ENCODE measurements at places on chromosomes 1 and 21.

DNA sequence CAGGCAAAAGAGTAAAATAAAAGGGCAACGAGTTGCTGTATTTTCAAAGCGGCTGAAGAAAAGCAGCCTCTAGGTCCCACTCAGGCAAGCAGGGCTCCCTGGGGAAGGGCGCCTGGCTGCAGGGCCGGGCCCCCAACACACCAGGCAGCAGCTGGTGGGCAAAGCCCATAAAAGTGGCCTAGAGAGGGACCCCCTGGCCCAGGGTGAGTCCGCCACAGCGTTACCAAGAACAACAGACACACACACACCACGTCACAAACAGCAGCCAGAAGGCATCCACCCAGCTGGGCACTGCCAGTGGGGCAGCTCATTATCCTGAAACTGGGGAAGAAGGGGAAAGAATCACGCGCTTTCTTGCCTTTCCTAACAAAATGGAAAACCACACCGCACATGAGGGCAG is 4.7 kb downstream of the SUMO3 start:
- no peak for DNase-seq

GRCh38 chr1:178487070-178487615 is 9.6 kb downstream of the CLEC20A start:
- no peak for DNase-seq

DNA sequence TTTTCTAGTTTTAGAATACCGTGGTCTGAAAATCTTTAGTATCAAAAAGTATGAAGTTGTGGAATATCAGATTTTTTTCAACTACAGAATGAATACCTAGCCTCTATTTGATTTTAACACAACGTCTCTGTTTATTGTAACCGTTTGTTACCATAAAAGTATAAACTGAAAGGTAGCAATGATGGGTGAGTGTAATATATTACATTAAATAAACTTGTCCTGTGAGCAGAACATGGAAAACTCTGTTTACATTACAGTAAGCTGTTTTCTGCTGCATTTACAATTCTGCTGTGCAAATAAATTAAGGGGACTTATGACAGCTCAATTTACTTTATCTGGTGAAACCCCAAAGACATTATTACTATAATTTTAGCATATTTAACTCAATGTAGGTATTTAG is 62.5 kb downstream of the CHRM3 start:
- DNase-seq: no peak

- DNase-seq: no peak
Measured at GRCh38 chr1:23614032-23614660, 54.8 kb upstream of the ID3 start.

GRCh38 chr1:156003923-156004188 is 16.9 kb downstream of the SSR2 start:
- no peak for DNase-seq

DNA sequence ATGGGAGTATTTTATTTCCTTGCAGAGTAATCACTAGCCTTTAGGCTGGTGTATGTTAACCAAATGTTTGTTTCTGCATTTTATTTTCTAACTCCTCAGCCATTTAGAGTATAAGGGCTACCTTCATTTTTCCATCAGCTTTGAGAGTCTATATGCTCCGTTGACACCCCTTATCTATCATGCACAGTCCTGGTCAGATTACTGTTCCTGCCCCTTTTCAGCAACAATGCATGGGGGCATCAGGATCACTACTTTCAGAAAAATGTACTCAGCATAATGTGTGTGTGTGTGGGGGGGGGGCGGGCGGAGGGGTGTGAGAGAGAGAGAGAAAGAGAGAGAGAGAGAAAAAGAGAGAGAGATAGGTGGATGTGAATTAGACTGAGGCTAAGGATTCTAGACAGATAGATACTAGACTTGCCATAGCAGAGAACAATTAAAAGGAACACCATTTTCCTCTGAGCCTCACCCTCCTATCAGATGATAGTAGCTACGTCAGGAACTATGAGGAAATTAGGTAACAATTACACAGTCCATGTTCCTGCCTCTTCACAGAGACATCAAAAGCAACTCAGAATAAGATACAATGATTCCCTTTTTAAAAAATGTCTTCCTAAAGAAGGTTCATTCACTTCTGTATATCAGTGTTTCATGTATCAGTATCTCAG is 40.8 kb downstream of the FCER1A start:
- no peak for DNase-seq

GRCh38 chr1:101086783-101087182 is 61.2 kb upstream of the DPH5 start:
- DNase-seq: no peak

DNA sequence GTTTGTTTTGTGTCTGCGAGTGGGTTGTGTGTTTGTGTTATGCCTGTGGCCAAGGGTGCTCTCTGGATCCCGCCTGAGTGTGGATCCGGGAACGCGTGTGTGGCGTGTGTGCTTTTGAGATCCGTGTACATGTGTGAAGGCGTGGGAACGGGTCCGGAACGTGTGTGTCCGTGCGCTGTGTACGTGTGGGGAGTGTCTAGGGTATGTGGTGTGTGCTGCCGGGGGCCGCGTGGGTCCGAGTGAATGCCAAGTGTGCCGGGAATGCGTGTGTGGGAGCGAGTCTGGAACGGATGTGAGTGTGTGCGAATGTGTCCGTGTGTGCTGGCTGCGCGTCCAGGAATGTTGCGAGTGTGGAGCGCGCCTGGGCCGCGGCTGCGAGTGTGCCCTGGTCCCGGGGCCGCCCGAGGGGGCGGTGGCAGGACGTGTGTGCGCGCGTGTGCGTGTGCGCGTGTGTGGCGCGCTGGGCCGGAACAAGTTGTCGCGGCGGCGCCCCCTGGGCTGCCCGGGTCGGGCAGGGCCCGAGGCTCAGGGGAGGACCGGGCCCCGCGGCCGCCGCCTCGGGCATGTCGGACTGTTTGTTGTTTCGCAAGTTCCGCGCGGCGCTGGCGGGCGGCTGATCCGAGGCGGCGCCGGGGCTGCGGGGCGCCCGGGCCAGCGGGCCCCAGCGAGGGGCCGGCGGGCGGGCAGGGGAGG is 953 bp downstream of the PTPRU start:
- DNase-seq: no peak

- DNase-seq: peak; percentile 48
Measured at GRCh38 chr1:192477630-192478029, 97.9 kb upstream of the RGS1 start.

DNA sequence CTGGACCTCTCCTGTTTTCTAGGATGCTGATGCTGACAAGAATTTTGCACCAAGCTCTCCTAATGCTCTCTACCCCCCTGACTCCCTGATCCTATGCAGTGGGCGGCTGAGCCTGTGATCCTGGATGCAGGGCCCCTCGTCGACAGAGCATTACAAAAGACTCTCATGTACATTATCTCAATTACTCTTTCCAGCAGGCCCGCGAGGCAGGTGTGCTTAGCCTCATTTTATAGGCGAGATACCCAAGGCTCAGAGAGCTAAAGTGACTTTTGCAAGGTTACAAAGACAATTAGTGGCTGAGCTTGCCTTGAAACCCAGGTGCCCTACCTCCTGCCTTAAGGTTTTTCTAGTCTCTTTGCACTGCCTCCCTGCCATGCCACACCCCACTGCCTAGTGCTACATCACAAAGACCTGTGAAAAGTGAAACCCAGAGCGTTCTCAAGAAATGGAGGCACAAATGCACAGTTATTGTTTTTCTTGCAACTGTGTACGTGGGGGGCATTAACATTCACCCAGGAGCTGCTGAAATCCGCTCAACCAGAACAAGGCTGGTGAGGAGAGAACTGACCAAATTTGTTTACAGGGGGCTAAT is 10.0 kb upstream of the C8A start:
- DNase-seq: no peak

DNA sequence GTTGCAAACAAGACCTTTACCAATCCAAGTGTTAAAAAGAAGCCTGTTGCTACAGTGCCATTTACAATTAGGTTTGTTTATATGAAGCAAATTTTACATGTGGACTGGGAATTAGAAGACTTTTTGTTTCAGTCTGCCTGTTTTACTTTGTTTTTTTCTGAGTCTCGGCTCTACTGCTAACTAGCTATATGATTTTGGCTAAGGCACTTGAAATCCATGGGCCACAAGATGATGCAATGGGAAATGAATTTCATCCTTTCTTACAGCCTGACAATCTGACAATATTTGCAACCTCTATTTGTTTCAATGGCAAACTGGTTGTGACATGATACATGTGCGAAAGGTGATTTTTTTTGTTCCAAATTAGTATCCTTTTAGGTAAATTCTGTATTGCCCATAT is 3.7 kb upstream of the PEX11B start:
- DNase-seq: no peak

DNA sequence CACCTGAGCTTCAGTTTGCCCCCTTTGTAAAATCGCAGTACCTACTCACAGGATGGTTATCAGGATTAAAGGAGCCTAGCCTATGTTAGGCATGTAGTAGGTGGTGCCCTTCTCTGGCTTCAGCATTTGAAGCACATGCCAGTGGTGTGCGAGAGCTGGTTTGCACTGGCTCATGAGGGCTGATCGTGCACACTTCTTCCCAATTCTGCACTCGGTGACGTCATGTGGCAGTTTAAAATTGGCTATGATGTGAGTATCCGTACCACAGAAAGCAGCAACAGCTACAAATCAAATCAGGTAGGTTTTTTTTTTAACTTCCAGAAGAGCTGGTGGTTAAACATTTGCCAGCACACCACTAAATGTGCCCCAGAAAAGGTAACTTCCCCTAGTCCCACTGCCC is 13.5 kb downstream of the FOXO6 start:
- DNase-seq: no peak

DNA sequence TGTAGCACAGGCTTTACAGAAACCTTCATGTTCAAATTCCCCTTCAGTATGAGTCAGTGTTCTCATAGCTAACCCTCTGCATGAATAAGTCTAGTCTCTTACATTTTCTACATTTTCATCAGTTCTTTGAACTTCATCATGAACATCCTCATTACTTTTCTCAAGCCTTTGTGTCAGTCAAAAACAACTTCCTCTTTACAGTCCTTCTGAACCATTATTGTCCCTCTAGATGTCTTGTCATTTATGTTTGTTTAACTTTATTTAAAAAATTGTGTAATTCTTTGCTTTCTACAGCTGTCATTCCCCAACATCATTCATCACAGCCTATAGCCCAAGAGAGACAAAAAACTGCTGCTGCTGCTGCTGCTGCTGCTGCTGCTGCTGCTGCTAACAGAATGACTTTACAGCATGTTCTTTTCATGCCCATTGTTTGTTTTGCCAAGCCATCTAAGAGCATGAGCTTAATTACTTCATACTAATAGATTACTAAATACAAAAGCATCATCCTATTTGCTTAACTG is 133.1 kb downstream of the LRRC40 start:
- DNase-seq: no peak

- peak; percentile 100 for DNase-seq
Measured at GRCh38 chr1:153922972-153923925, at the start of gene GATAD2B. GATAD2B (minus strand) TSS chr1:153922972; CDS start chr1:153828347, 94,625 bp downstream.

GRCh38 chr1:61670016-61670415 is 54.9 kb downstream of the TM2D1 start:
- no peak for DNase-seq

GRCh38 chr1:61091455-61091854 is 9.1 kb downstream of the NFIA start:
- no peak for DNase-seq

DNA sequence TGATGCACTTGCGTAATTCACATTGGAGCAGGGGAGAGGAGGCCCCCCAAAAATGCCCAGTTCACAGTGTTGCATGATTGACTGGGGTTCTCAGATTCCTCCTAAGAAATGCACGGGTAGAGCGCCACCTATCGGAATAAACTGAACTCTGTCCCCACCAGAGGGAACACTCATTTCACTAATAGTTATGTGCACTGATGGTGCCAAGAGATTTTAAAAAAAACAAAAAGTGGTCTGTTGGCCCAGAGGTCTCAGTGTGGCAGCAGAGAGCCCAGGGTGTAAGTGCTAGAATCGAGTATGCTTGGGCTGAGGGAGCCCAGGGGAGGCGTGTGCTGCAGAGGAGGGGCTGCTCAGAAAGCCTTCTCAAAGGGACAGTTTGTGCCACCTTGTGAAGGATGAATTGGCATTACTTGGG is 6.9 kb downstream of the PINK1 start:
- peak; percentile 63 for DNase-seq

- no peak for DNase-seq
Measured at GRCh38 chr1:163528710-163529348, 207.1 kb downstream of the NUF2 start.

DNA sequence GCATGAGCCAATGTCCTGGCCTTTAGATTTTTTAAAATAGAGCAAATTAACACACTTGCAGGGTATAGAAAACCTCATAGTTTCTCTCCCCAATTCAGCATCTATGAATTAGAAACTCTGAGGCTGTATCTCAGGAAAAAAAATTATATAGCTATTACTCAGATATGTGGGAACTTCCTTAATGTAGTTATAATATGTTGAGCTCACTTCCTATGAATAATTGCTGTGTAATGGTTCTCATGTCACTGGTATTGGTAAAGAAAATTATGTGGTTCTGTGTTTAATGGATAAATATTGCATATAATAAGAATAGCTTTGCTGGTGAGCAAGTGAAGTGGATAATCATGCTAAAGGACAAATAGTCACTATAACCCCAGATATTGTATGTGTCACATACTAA is 2019.8 kb downstream of the NCAM2 start:
- no peak for DNase-seq

GRCh38 chr1:238241607-238242006 is 350.9 kb upstream of the ZP4 start:
- DNase-seq: no peak

GRCh38 chr1:171718848-171719247 is 23.0 kb downstream of the VAMP4 start:
- no peak for DNase-seq

- DNase-seq: no peak
Measured at GRCh38 chr21:29920938-29921337, 18.9 kb downstream of the GRIK1 start.

DNA sequence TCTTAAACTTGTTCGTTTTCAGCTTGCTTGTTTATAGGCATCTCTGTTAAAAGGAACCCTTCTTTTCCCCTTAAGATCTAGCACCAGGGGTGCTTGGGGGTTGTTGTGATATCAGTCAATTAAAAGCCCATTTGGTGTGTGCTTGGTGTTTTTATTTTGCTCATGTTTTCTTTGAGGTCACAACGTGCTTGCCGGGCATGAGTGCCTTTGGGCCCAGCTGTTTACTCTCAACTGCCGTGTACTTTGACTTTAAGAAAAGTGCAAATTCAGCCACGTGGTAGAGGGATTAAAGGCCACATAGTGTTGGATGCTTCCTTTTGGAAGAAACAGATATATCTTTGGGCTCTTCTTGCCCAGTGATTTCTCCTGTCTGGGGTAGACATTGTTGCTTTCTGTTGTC is 10.5 kb downstream of the ARID1A start:
- no peak for DNase-seq

All from RWPE1 (cell line).